AML-193 (cell line): ENCODE measurements at places on chromosomes 7 and 10.

GRCh38 chr10:92644921-92645320 lies 44.8 kb upstream of the HHEX start:
- no peak for DNase-seq

DNA sequence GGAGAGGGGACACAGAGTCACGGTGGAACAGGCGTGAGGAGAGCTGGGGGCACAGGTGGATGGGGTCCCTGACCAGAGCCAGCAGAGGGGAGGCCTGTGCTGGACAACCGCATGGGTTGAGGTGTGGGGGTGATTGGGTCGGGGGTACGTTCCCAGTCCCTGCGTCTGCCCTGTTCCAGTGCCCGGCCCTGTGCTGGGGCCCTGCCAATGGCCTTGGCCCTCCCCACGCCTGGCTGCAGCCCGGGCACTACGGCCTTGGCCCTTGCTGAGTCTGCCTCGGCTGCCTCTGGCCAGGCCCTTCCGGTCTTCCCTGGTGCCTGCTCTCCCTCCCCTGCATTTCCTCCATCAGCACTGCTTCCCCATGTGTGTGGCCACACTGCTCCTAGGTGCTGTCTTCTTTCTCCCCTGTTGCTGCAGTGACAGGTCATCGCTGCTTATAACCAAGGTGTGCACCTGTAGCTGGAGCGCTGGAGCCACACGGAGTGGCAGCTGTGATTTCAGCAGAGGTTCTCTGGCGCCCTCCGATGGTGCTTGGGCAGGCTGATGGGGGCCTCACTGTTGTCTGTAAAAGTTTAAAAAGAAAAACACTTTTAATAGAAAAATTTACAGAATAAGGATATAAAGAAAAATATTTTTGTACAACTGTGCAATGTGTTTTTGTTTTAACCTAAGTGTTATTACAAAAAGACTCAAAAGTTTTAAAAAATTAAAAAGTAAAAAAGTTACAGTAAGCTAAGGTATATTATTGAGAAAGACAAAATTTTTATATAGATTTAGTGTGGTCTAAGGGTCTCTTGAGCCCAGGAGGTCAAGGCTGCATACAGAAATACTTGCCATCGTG lies 45.2 kb upstream of the BHLHA15 start:
- no peak for DNase-seq

DNA sequence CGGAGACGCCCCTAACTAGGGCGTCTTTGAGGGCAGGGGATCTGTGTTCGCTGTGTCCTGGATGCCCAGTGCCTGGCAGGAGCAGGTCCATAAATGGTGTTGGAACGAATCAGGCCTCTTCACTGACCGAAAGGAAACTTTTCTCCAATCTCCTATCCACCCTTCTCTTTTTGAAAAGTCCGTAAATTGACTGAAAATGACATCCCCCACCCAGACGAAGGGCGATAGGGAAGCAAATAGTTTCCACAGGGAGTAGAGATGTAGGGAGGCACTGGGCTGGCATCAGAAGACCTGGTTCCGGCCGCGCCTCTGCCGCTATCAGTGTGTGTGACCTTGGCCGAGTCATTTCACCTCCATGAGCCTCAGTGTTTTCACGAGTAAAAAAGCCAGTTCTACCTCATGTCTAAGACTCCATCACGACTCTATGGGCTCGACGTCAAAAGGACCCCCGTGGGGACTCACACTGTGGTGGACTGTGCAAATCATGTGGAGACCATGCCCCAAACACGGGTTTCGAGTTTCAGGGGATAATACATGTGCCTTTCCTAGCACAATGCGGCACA lies 497 bp upstream of the RAB11FIP2 start:
- no peak for DNase-seq

- no peak for DNase-seq
Observed at GRCh38 chr7:112162142-112162766, 43.9 kb downstream of the DOCK4 start.

- peak; percentile 67 for DNase-seq
Observed at GRCh38 chr7:4774658-4775249, 669 bp upstream of the AP5Z1 start.
